ENCODE measurements at places on chromosomes 6 and 20.

DNA sequence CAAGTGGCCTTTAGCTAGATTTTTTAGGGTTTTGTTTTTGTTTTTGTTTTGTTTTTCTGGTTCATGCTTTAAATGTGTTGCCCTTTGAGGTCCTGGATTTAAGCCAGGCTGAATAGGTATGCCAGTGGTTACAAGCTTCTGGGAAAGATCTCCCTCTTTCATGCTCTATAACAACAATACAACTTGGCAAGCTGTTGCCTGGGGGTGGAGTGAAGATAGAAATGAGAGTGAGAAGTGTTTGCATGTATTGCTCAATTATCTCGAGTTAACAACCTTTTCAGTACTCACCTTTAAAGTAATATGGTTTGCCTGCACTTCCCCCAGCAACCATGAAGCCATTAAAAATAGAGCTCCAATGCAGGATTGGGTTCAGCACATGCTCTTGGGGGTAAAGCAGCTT lies 19.2 kb upstream of the HAO1 start:
- no peak for DNase-seq

DNA sequence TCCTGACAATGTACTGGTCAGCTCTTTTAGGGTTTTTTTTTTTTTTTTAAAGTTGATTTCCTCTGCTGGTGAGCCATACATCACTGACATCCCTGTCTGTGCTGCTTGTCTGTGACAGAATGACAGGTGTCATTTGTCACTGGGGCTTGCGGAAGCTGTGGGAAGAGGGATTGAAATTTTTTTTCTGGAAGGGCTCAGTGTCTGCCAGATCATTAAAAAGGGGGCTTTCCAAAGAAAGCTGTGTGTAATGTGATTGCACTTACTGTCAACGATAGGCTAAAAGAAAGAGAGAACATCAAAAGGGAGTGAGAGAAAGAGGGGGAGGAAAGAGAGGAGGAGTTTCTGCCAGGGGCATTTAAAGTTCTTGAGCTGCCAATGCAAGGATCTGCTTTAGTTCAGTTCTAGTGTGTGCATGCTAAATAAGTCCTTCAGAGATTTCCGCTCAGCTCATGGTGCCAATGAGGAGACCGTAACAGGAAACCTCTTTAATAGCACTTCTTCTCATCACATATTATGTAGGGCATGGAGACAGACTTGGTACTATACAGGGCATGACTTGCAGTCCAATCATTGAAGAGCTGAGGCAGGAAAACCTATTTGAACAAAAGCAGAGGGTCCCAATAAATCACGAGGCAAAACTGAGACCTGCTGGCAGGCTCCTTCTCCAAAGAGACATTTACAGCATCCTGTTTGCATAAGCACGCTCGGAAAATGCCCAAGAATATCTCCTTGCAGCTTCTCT lies 177.2 kb downstream of the TSHZ2 start:
- DNase-seq = no peak

GRCh38 chr6:33585403-33586107 lies 5.5 kb upstream of the BAK1 start:
- DNase-seq = peak; percentile 99

- peak; percentile 45 for DNase-seq
Observed at GRCh38 chr6:41182069-41183034, 18.6 kb downstream of the TREML2 start.

DNA sequence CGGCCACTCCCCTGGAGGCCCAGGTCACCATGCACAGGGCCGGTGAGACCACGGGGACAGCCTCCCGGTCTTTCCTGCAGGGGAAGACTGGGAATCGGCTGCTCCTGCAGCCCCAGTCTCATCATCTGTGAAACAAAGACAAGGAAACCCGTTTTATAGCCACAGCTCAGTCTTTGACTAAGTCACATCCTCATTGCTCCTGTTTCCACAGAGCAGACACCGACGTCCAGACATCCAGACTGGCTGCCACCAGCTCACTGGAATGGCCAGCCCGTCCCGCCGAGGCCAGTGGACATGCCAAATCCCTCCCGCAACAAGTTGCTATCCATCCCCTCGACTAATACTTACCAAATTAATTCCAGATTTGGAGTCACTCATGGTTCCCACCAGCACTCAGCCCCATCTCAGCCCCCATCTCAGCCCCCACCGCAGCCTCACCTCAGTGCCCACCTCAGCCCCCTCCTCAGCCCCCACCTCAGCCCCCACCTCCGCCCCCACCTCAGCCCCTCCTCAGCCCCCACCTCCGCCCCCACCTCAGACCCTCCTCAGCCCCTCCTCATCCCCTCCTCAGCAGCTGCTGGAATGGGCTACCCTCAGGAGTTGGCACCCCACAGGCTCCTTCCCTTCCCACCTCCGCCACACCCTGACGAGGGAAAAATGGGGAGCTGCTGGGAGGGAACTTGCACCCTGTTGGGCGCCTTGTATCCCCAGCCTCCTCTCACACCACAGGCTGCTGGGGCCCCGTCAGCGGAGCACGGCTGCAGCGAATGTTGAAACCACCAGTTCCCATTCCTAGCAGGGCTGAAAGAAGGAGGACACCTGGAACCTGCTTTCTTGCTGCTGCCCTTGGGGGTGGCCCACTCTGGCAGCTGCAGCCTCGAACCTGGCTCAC lies 48.7 kb downstream of the YTHDF1 start:
- DNase-seq = no peak
